Activated naive CD8-positive, alpha-beta T cell treated with anti-CD3 and anti-CD28 coated beads, Interleukin-2, amount 10 ng/mL, durations not matched to agents 7 days and 5 days (primary cell): ENCODE measurements at places on chromosomes 4 and X. TPM values are rescaled to one million over a fixed set of nuclear protein-coding genes. Genes with fewer than 3 reads are reported as not detected.

NPY2R gene
- total RNA-seq: not detected

TMPRSS11D gene
- total RNA-seq: not detected

- H3K27ac ChIP-seq: no peak overlapping the region
- H3K4me3 ChIP-seq: no peak overlapping the region
- DNase-seq: no peak
- H3K36me3 ChIP-seq: no peaks in the 10 kb centered on the region
- peaks cover 2% of the 10 kb centered on the region for H3K27me3 ChIP-seq
- H3K4me1 ChIP-seq: peaks cover 18% of the 10 kb centered on the region
Observed at GRCh38 chrX:132742246-132742645, 216.2 kb downstream of the HS6ST2 start.

GRCh38 chrX:30654989-30655607 is 1.9 kb downstream of the GK start:
- DNase-seq: no peak
- peak overlapping the region; percentile 44 for H3K4me3 ChIP-seq
- peaks cover 4% of the 10 kb centered on the region for H3K36me3 ChIP-seq
- H3K27ac ChIP-seq: no peak overlapping the region

- DNase-seq: no peak
- H3K27ac ChIP-seq: no peak overlapping the region
- peaks cover 9% of the 10 kb centered on the region for H3K36me3 ChIP-seq
- H3K4me3 ChIP-seq: no peak overlapping the region
- peaks cover 1% of the 10 kb centered on the region for H3K4me1 ChIP-seq
Observed at GRCh38 chrX:112651766-112652165, 28.0 kb downstream of the LHFPL1 start.

GRCh38 chr4:20393486-20394100 is 141.9 kb downstream of the SLIT2 start:
- H3K4me1 ChIP-seq: no peaks in the 10 kb centered on the region
- H3K27ac ChIP-seq: no peak overlapping the region
- no peaks in the 10 kb centered on the region for H3K27me3 ChIP-seq
- no peaks in the 10 kb centered on the region for H3K36me3 ChIP-seq
- no peak for DNase-seq
